ENCODE measurements at places on chromosomes 3 and 15. TPM values are rescaled to one million over a fixed set of nuclear protein-coding genes. Genes with fewer than 3 reads are reported as not detected.

GRCh38 chr3:65846936-65847335, 191.8 kb downstream of the MAGI1 start:
- no peaks in the 10 kb centered on the region for H3K36me3 ChIP-seq
- peaks cover 3% of the 10 kb centered on the region for H3K4me1 ChIP-seq
- no peak overlapping the region for H3K4me3 ChIP-seq
- DNase-seq: no peak
- H3K27ac ChIP-seq: no peak overlapping the region
- H3K27me3 ChIP-seq: no peaks in the 10 kb centered on the region

DNA sequence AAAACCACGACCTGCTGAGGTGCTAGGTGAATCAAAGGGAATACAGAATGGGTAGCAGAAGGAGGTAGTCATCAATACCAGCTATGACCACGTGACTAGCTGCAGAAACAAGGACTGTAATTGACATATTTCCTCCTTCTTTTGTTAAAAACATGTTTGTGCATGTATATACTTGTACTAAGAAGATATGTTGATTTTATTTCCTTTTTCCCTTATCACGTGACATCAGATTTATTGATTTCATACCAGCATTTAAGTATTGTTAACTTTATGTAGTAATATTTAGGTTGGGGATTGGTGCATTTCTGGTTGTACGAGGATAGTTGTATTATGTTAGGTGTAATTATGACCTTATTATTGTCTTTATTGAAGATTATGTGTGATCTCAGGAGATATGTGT, 36.2 kb downstream of the PEX5L start:
- no peaks in the 10 kb centered on the region for H3K36me3 ChIP-seq
- no peak overlapping the region for H3K4me3 ChIP-seq

- H3K4me1 ChIP-seq: no peaks in the 10 kb centered on the region
- no peak overlapping the region for H3K4me3 ChIP-seq
- no peak overlapping the region for H3K27ac ChIP-seq
- DNase-seq: no peak
- H3K36me3 ChIP-seq: no peaks in the 10 kb centered on the region
- no peaks in the 10 kb centered on the region for H3K27me3 ChIP-seq
Observed at GRCh38 chr15:77773903-77774302, 141.2 kb upstream of the LINGO1 start.

- no peak for DNase-seq
- no peaks in the 10 kb centered on the region for H3K36me3 ChIP-seq
- no peaks in the 10 kb centered on the region for H3K4me1 ChIP-seq
- no peak overlapping the region for H3K27ac ChIP-seq
Observed at GRCh38 chr3:159458010-159458409, 530.6 kb upstream of the IL12A start.

DNA sequence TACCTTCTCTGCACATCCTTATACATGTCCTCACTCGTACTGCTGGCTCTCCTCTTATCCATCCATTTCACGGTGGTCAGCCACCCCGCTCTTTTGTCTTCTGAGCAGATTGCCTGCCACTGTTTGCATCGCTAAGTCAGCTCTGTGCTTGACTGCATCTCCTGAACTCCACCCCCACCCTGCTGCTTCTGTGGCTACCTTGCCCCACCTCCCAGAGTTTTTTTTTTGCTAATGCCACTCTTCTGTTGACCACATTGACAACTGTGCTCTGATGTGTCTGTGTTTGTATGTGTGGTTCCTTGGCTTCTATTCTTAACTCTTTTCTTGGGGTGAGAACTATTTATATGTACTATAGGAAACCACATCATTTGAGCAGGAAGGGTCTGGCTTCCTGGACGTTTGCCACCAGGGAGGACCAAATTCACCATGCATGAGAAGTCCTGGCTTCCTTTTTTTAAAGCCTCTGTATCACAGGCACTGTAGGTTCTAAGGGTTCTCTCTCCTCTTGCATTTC, 12.8 kb upstream of the MTMR10 start:
- no peak overlapping the region for H3K4me3 ChIP-seq
- no peaks in the 10 kb centered on the region for H3K27me3 ChIP-seq
- H3K27ac ChIP-seq: no peak overlapping the region

- H3K27ac ChIP-seq: no peak overlapping the region
- DNase-seq: no peak
- H3K4me3 ChIP-seq: no peak overlapping the region
- H3K36me3 ChIP-seq: no peaks in the 10 kb centered on the region
- no peaks in the 10 kb centered on the region for H3K4me1 ChIP-seq
Observed at GRCh38 chr3:78839693-78840092, 928.1 kb downstream of the ROBO1 start.

DNA sequence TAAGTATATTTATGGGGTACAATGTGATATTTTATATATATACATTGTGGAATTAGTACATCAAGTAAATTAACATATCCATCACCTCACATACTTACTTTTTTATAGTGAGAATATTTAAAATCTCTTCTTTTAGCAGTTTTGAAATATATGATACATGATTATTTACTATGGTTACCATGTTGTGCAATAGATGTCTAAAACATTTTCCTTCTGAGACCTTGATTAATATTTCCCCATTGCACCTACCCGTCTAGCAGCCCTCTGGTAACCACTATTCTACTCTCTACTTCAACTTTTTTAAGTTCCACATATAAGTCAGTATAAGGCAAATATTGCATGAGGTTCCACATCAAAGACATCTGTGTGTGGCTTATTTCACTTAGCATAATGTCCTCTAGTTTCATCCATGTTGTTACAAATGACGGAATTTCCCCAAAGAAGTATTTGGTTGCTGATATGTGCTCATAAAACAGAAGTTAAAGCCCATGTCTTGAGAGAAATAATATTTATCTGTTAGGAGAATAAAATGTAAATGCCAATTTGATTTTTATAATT, 29.6 kb upstream of the NFKBIZ start:
- no peaks in the 10 kb centered on the region for H3K4me1 ChIP-seq
- no peaks in the 10 kb centered on the region for H3K36me3 ChIP-seq
- H3K4me3 ChIP-seq: no peak overlapping the region
- H3K27ac ChIP-seq: no peak overlapping the region
- DNase-seq: no peak

- no peak overlapping the region for H3K27ac ChIP-seq
- no peaks in the 10 kb centered on the region for H3K36me3 ChIP-seq
- no peak overlapping the region for H3K4me3 ChIP-seq
- H3K27me3 ChIP-seq: no peaks in the 10 kb centered on the region
- H3K4me1 ChIP-seq: peaks cover 2% of the 10 kb centered on the region
- DNase-seq: no peak
Observed at GRCh38 chr3:170440344-170440743, 21.7 kb downstream of the CLDN11 start.

DNA sequence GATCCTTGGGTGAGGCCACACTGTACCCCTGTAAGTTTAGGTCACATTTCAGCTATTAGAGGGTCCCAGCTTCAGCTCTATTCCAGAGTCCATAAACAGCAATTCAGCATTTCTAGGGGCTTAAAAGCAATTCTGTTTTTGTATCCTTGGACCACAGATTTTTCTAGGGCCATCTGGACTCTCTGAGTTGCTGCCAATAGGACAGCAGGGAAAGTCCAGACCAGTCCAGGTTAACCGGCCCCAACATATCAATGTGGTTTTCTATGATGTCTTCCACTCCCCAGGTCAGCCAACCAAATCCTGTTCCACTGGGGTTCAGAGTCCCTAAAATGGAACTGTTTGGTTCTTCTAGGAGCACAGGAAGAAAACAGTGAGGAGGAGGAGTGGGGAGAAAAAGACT, 40.0 kb downstream of the TYRO3 start:
- no peak overlapping the region for H3K4me3 ChIP-seq
- H3K4me1 ChIP-seq: peaks cover 3% of the 10 kb centered on the region
- no peaks in the 10 kb centered on the region for H3K36me3 ChIP-seq
- H3K27me3 ChIP-seq: no peaks in the 10 kb centered on the region

- H3K27ac ChIP-seq: no peak overlapping the region
- H3K27me3 ChIP-seq: no peaks in the 10 kb centered on the region
- no peak for DNase-seq
- no peak overlapping the region for H3K4me3 ChIP-seq
- H3K4me1 ChIP-seq: no peaks in the 10 kb centered on the region
Observed at GRCh38 chr3:36790765-36791164, 26.4 kb upstream of the DCLK3 start.

DNA sequence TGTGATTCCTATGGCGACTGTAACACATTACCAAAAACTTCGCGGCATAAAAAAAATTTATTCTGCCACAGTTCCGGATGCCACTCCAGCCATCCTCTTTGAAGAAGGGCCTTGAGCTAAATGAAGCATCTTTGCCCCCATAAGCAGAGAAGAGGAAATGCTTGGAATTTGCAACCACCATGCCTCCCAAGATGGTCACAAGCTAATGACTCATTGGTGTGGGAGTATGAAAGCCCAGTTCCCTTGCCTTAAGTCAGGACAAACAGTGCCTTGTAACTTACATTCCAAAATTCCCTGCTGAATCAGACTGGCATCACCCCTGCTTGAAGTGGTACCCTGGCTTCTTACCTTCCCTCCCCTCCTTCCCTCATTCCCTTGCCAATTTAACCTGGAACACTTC, 1077.4 kb downstream of the EPHA3 start:
- H3K36me3 ChIP-seq: no peaks in the 10 kb centered on the region
- no peaks in the 10 kb centered on the region for H3K27me3 ChIP-seq
- DNase-seq: no peak
- H3K4me3 ChIP-seq: no peak overlapping the region
- H3K4me1 ChIP-seq: peaks cover 2% of the 10 kb centered on the region
- H3K27ac ChIP-seq: no peak overlapping the region

DNA sequence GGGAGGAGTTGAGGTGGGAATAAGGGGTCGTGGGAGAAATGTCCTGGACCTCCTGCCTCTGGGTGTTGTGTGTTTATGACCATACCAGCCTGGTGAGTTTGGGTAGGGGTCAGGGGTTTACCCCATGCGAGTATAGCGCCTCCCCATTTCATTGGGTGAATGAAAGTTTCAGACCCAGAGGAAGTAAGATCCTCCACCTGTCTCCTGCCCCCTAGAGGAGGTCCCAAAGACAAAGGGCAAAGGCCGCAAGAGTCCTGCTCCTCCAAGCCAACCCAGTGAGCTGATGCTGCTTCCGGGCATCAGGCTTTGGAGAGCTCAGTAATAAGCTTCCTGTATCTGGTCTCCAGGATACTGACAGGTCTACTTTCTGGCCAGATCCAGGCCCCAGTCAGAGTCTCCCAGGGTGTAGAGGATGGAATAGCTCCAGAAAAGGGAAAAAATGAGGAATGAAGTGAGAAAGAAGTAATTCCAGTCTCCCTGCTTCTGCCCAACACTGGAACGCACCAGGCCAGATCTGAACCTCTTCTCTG, 6.4 kb upstream of the TBC1D21 start:
- no peaks in the 10 kb centered on the region for H3K36me3 ChIP-seq
- no peaks in the 10 kb centered on the region for H3K27me3 ChIP-seq
- H3K4me1 ChIP-seq: peaks cover 19% of the 10 kb centered on the region
- no peak for DNase-seq

- H3K4me1 ChIP-seq: no peaks in the 10 kb centered on the region
- H3K27me3 ChIP-seq: no peaks in the 10 kb centered on the region
- H3K36me3 ChIP-seq: no peaks in the 10 kb centered on the region
- H3K27ac ChIP-seq: no peak overlapping the region
Observed at GRCh38 chr3:149152420-149152819, 23.0 kb downstream of the HPS3 start.

- H3K27me3 ChIP-seq: no peaks in the 10 kb centered on the region
- H3K4me3 ChIP-seq: no peak overlapping the region
- no peak for DNase-seq
Observed at GRCh38 chr3:27661797-27662196, 60.3 kb downstream of the EOMES start.

- H3K4me1 ChIP-seq: no peaks in the 10 kb centered on the region
- no peaks in the 10 kb centered on the region for H3K27me3 ChIP-seq
- no peak overlapping the region for H3K4me3 ChIP-seq
- no peaks in the 10 kb centered on the region for H3K36me3 ChIP-seq
Observed at GRCh38 chr3:140406655-140407054, 271.2 kb upstream of the TRIM42 start.

The IMPDH2 gene
- polyA plus RNA-seq: 381 TPM

The YEATS2 gene
- 21.9 TPM for polyA plus RNA-seq

The SST gene
- polyA plus RNA-seq: 0.16 TPM

The ACTRT3 gene
- 1.5 TPM for polyA plus RNA-seq

The GNAT1 gene
- not detected for polyA plus RNA-seq

The PLA2G4F gene
- polyA plus RNA-seq: 0.07 TPM

The PLSCR2 gene
- not detected for polyA plus RNA-seq

Data from ovary (tissue), 10 donors.